Sigmoid colon (tissue), 7 donors: ENCODE measurements at places on chromosomes 4 and X.
A peak's percentile ranks its signal among the peaks of the same experiment; 100 is the strongest.

DNA sequence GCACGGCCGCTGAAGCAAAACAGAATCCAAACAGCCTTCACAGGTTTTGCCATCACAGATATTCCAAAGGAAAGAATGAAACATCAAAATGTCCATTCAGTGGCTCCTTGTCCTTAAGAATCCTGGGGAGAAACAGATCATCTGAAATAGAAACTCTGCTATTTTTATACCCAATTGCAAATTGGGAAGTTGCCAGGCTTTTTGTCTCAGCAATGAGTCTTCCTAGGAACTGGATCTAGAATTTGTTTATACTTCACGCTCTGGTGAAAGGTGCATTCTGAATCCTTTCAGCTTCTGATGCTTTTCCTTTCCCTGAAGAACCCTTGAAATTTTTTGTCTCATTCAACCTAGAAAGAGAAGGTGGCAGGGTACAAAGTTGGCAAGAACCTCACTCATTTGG, 218.9 kb downstream of the FBXW7 start:
- H3K4me3 ChIP-seq, result no peak overlapping the region
- peaks cover 9% of the 10 kb centered on the region for H3K4me1 ChIP-seq
- no peaks in the 10 kb centered on the region for H3K27me3 ChIP-seq
- H3K36me3 ChIP-seq, result no peaks in the 10 kb centered on the region

GRCh38 chr4:155964016-155964891, 10.6 kb upstream of the CTSO start:
- H3K36me3 ChIP-seq, result no peaks in the 10 kb centered on the region
- peaks cover 36% of the 10 kb centered on the region for H3K4me1 ChIP-seq
- no peaks in the 10 kb centered on the region for H3K27me3 ChIP-seq
- H3K4me3 ChIP-seq, result no peak overlapping the region

- DNase-seq, result peak; percentile 84
- H3K4me1 ChIP-seq, result peaks cover 39% of the 10 kb centered on the region
- no peak overlapping the region for H3K4me3 ChIP-seq
- no peaks in the 10 kb centered on the region for H3K36me3 ChIP-seq
These were observed 29.1 kb downstream of the FHL1 start for GRCh38 chrX:136176399-136176825.

- H3K4me1 ChIP-seq, result no peaks in the 10 kb centered on the region
- no peaks in the 10 kb centered on the region for H3K27me3 ChIP-seq
- H3K27ac ChIP-seq, result no peak overlapping the region
These were observed 349.7 kb downstream of the IQCM start for GRCh38 chr4:149465955-149466354.

DNA sequence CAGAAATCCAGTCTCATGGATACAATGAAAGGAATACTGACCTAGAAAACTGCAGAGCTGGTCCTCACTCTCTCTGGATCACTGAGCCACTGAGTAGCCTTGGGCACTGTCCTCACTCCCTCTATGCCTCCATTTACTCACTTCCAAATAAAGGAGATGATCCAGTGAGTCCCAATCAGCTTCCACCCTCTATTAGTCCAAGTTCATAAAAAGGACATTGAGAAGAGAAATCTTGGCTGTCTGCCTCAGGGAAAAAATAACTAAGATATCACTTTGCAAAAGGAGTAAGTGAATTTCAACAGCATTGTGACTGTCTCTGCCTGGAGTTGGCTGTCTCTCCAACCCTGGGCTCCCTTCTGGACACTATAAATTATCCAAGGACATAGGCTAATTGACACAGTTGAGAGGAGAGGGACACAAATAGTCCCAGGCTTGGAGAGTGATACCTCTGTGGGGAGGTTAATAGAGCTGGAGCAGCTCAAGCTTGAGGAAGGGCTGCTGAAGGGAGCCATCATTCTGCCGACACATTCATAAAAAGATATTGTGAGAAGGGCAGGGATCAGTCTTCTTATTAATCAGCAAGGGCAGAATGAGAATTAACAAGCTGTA, 572.3 kb downstream of the RAB28 start:
- no peaks in the 10 kb centered on the region for H3K27me3 ChIP-seq
- no peaks in the 10 kb centered on the region for H3K4me1 ChIP-seq
- H3K4me3 ChIP-seq, result no peak overlapping the region
- no peak overlapping the region for H3K27ac ChIP-seq
- no peak for DNase-seq

DNA sequence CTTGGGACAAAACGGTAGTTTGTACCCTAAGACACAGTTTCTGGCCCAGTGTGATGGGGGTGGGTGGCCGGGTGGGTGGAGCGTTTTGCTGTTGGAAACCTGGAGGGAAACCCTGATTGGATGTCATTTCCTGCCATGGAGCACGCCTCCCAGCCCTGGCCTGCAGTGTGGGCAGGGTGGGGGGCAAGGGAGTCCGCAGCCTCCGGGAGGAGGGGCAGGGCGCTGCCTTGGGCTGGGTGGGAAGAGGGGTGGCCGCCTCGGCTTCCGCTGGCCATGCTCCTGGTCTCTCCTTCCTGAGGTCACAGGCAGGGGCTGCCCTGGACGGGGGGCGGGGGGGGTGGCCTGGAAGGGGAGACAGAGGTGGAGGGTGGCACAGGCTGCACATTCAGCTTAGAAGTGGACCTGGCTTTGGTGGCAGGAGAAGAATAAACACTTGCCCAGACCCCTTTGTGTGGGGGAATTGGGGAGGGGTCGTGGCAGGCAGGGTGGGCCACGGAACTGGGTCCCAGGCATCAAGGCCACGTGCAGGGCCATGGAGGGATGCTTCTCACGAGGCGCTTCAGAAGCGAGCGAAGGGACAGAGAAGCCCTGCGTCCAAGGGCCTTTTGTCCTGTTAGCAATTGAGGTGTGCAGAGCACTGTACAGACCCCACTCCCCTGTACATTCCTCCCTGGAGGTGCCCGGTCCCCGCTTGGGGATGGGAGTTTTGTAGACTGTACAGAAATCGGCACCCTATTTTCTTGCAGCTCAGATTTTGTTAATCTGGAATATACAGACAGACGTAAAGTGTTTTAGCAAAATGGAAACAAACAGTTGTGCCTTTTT, 6.2 kb downstream of the NAT8L start:
- H3K27me3 ChIP-seq, result peaks cover 44% of the 10 kb centered on the region
- no peaks in the 10 kb centered on the region for H3K36me3 ChIP-seq
- peak; percentile 34 for DNase-seq

DNA sequence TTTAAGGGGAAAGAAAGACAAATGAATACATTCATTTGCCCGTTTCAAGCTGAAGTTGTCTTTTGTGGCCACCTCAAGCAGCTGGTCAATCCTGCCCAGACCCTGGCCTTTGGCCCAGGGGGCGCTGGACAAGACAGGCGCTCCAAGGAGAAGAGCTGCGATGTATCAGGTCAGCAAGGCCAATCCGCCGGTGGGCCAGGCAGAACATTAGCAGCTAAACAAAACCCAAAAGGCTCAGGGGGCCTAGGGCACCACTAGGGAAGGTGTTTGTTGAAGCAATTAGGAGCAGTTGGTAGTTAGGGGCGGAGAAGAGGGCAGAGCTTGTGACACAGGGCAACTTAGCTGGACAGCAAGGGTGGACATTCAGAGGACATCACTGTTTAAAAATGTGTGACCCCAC, 60.8 kb upstream of the TMEM33 start:
- H3K27me3 ChIP-seq, result peaks cover 95% of the 10 kb centered on the region
- H3K4me1 ChIP-seq, result peaks cover 4% of the 10 kb centered on the region
- H3K4me3 ChIP-seq, result no peak overlapping the region
- no peak overlapping the region for H3K27ac ChIP-seq
- no peak for DNase-seq

DNA sequence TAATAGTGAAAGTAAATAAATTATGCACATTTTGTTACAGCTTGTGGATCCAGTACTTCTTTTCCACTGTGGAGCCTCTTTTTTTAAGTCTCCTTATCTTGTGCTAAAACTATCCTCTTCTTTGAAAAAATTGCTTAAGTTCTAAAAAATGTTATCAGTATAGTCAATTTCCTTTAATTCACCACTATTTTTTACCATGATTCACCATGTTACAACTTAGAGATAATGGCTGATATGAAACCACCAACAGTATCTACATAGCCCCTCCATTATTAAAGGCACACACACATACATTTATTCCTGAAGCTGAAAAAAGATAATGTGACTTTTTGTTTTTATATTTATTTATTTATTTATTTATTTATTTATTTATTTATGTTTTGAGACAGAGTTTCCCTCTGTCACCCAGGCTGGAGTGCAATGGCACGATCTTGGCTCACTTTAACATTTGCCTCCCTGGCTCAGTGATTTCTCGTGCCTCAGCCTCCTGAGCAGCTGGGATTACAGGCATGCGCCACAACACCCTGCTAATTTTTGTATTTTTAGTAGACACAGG, 243.2 kb downstream of the SPOCK3 start:
- H3K4me3 ChIP-seq, result no peak overlapping the region
- H3K27ac ChIP-seq, result no peak overlapping the region
- DNase-seq, result no peak
- no peaks in the 10 kb centered on the region for H3K36me3 ChIP-seq
- H3K4me1 ChIP-seq, result no peaks in the 10 kb centered on the region

GRCh38 chr4:8645753-8646124, 53.2 kb downstream of the CPZ start:
- no peak for DNase-seq
- peaks cover 21% of the 10 kb centered on the region for H3K27me3 ChIP-seq
- H3K4me1 ChIP-seq, result no peaks in the 10 kb centered on the region
- no peak overlapping the region for H3K4me3 ChIP-seq

- H3K4me1 ChIP-seq, result no peaks in the 10 kb centered on the region
- no peak overlapping the region for H3K27ac ChIP-seq
- DNase-seq, result no peak
- no peak overlapping the region for H3K4me3 ChIP-seq
- H3K36me3 ChIP-seq, result no peaks in the 10 kb centered on the region
These were observed 24.4 kb downstream of the CFAP99 start for GRCh38 chr4:2443061-2443730.

- DNase-seq, result no peak
- no peaks in the 10 kb centered on the region for H3K27me3 ChIP-seq
- no peak overlapping the region for H3K4me3 ChIP-seq
- H3K4me1 ChIP-seq, result no peaks in the 10 kb centered on the region
- H3K27ac ChIP-seq, result no peak overlapping the region
These were observed 81.2 kb downstream of the SYTL5 start for GRCh38 chrX:38087594-38087993.

GRCh38 chr4:113772319-113772718, 10.8 kb upstream of the CAMK2D start:
- H3K36me3 ChIP-seq, result no peaks in the 10 kb centered on the region
- H3K4me1 ChIP-seq, result no peaks in the 10 kb centered on the region
- no peak for DNase-seq
- H3K27me3 ChIP-seq, result no peaks in the 10 kb centered on the region

GRCh38 chr4:133866328-133866699, 335.3 kb downstream of the PABPC4L start:
- H3K36me3 ChIP-seq, result no peaks in the 10 kb centered on the region
- H3K27me3 ChIP-seq, result no peaks in the 10 kb centered on the region
- H3K27ac ChIP-seq, result no peak overlapping the region
- no peak overlapping the region for H3K4me3 ChIP-seq

- peak; percentile 64 for DNase-seq
- peak overlapping the region; percentile 37 for H3K27ac ChIP-seq
- H3K27me3 ChIP-seq, result no peaks in the 10 kb centered on the region
- no peaks in the 10 kb centered on the region for H3K36me3 ChIP-seq
- H3K4me3 ChIP-seq, result no peak overlapping the region
- H3K4me1 ChIP-seq, result peaks cover 4% of the 10 kb centered on the region
These were observed 2.4 kb downstream of the RAB33A start for GRCh38 chrX:130174045-130174704.
